ENCODE measurements at places on chromosomes 16 and 17. TPM values are rescaled to one million over a fixed set of nuclear protein-coding genes. Genes with fewer than 3 reads are reported as not detected.

The SLC38A8 gene
- total RNA-seq, result not detected

The DCAKD gene
- 91.8 TPM for total RNA-seq

- H3K27ac ChIP-seq, result no peak overlapping the region
- no peaks in the 10 kb centered on the region for H3K4me1 ChIP-seq
- no peak for DNase-seq
- no peaks in the 10 kb centered on the region for H3K36me3 ChIP-seq
- no peak overlapping the region for H3K4me3 ChIP-seq
These were observed 24.1 kb upstream of the KRT24 start for GRCh38 chr17:40727447-40728231.

DNA sequence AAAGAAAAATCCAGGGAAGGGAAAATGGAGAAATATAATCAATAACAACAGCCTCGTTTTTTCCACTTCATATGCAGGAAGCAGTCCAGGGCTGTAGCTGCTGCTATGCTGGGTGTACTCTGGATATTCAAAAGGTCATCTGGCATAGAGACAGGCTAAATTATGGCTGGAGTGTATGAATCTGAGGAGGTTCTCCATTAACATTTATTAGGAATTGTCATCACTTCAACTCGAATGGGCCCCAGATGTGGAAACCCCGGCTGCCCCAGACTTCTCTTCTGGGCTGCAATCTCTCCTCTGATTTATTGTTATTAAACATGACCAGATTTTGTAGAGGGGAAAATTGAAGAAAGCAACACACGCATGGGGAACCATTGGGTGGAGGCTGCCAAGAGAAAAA is 33.5 kb upstream of the SKAP1 start:
- no peak for DNase-seq
- H3K36me3 ChIP-seq, result no peaks in the 10 kb centered on the region
- peaks cover 93% of the 10 kb centered on the region for H3K27me3 ChIP-seq
- no peaks in the 10 kb centered on the region for H3K4me1 ChIP-seq
- no peak overlapping the region for H3K4me3 ChIP-seq

DNA sequence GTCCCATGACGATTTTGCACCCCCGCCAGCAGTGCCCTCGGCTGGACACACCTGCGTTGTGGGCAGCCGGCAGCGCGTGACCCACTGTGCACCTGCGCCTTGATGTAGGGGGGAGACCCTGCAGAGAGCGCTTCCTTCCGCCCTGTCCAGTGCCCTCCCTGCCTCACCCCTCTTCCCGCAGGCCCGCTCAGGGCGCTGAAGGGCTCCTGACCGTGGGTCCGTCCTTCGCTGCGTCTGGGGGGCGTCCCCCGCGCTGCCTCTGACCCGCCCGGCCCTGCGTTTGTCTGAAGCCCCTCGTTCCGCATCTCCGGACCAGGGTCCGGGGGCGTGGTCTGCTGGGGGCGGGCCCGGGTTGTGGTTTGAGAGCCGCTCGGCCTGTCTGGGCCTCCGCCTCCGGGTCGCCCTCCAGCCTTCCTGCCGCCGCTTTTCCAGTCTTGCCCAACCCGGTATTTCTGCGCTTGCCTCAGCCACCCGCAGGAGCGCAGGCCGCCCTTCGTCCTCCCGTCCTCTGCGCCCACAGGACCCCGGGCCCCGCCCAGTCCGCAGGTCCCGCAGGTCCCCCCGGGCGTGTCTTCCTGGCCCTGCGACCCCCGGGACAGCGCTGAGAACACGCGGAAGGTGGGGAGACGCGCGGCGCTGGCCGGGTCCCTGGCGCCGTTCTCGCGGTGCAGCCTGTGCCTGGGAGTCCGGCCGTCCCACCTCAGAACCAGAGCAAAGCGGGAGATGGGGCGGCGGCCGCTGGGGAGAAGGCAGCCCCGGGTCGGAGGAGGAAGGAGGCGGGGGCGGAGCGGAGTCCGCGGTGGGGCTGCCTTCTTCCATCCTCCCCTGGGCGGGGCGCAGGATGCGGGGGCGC is 4.0 kb upstream of the IL17C start:
- no peaks in the 10 kb centered on the region for H3K36me3 ChIP-seq
- DNase-seq, result peak; percentile 56
- H3K4me3 ChIP-seq, result no peak overlapping the region
- H3K27me3 ChIP-seq, result peaks cover 20% of the 10 kb centered on the region
- H3K27ac ChIP-seq, result no peak overlapping the region

DNA sequence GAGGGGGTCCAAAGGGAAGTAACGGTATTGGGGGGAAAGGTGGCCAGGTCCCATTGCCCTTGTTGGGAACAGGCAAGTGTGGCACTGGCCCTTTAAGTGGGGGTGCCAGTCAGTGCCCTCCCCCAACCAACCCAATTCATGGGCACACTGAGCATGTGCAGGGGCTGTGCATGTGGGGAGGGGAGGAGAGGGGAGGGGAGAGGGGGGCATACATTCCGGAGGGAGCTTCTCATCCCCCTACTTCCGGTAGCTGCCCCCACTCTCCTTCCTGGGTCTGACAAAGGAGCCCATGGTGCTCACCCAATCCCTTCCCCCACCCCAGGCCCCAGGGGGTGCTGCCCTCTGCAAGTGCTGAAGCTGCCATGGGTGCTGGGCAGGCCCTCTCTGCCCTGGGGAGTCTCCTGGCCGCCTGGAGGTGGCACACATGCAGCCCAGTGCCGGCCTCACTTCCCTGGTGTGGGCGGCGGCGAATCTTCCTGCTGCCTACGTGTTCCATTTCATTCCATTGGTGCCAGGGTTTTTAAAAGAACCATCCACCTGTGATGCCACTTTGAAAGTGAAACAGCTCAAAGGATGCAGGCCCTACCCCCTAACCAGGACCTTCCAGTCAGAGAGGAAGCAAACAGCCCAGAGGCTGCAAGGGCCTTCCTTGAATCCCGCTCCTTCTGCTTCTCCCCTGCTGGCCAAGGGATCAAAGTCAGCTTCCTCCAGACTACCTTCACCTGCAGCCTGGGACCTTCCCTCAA is 11.0 kb downstream of the HEXIM2 start:
- H3K4me1 ChIP-seq, result peaks cover 38% of the 10 kb centered on the region
- DNase-seq, result peak; percentile 35
- no peaks in the 10 kb centered on the region for H3K36me3 ChIP-seq
- H3K4me3 ChIP-seq, result no peak overlapping the region

DNA sequence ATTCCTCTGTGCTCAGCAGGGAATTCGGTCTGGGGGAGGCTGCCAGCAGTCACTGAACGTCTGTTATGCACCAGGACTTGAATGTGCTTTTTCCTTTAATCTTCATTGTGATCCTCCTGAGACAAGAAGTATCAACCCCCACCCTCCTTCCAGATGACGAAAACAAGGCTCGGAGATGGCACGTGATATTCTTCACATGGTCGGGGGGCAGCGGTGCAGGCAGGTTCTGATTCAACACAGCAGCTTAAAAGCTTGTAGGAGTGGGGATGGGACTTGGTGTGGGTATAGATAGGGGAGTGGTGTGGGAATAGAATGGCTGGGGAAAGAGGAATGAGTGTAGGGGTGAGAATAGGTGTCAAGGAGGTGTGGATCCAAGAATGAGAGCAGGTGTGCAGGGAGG is 6.4 kb downstream of the NECAB2 start:
- H3K4me3 ChIP-seq, result no peak overlapping the region
- peaks cover 7% of the 10 kb centered on the region for H3K27me3 ChIP-seq
- H3K27ac ChIP-seq, result no peak overlapping the region
- peaks cover 15% of the 10 kb centered on the region for H3K36me3 ChIP-seq
